ENCODE measurements at places on chromosomes 7 and 10.

DNA sequence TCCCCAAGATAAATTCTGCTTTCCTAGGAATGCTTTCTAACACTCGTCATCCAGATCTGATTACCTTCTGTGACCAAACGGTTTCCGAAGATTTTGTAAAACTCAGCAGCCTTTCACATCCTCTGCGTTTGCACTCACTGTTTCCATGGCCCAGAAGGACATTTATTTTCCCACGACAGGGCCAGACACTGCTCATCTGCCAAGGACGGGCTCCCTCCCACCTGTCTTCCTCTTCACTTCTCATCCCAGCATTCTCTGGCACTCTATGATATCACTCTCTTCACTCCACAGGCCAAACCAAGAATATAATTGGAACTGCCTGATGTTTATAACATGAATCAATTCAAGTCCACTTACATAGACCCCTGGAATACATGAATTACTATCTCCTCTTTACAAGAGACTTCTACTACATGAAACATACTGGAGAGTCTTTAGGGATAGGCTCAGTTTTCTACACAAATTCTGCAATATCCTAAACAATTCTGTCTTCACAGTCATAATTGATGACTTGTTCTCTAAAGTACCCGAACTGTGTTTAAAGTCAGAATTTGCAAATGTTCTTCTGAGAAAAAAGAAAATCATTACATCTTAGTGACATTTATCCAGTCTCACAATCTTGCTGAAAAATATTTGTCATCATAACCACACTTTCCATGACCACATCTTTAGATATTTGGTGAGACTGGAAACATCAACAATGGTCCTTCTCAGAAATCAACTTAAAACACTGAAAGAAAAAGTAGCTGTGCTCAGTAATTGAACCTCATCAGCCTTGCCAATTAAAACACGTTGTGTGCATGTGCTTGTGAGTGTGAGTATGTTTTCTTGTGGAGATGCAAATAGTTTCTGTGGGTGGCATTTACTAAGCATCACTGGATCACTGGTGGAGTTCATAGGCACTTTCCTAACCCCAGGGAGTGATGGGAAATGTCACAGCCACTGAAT is 79.5 kb upstream of the PRSS58 start:
- no peak for DNase-seq

DNA sequence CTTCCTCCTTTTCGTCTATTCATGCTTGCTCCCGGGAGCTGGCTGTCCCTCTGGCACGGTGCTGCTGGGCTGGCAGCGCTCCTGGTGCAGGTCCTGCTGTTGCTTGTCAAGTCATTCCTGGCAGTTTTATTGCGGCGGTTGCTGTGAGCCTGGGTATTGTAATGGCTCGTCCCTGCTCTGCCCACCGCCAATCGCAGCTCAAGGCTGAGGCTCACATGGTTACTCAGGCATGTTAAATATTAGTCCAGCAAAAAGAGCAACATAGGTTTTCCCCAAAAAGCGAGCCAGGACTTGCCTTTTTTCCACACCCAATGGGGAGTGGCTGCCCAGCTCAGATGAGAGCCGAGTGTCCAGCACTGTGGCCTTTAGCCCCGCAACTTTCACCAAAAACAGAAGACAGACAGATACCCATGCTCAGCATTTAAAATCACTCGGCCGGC is 492.9 kb upstream of the FOXK1 start:
- no peak for DNase-seq

DNA sequence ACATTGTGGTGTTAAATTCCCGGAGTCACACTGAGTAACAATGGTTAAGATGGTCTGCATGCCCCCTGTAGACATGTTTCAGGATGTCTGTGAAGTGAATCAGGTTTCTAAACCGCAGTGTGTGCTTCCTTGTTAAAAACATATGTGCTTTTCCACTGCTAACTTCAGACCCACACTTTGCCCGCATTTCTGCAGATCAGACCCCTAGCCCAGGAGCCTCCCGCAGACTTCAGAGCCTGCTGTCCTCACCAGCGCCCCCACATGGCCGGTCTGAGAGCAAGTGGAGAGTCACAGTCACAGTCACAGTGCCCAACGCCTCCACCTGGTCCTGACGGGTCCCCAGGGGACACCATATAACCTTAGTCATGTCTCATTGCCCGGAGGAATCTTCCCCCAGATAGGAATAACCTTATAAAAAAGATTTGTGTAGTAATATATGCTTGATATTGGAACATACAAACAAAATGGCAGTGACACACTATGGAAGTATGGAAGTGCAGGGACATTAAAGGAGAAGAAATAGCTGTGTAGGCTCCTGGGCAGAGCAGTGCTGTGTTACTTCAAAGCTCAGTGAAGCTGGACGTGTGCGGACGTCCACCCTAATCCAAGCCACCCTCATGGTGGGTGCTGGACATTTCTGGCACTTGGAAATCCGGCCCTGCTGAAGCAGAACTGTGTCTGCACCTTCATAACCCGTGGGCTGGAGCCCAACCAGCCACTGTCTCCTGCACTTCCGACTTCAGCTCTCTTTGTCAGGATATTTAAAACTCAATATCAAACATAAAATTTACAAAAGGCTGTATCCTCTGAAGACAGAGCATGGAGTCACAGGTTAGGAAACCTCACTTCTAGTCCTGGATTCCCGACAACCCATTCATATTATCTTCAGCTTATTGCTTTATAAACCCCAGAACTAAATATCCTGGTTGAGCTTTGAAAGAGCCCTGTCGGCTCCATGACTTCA is 29.0 kb downstream of the GSTO2 start:
- DNase-seq = no peak

DNA sequence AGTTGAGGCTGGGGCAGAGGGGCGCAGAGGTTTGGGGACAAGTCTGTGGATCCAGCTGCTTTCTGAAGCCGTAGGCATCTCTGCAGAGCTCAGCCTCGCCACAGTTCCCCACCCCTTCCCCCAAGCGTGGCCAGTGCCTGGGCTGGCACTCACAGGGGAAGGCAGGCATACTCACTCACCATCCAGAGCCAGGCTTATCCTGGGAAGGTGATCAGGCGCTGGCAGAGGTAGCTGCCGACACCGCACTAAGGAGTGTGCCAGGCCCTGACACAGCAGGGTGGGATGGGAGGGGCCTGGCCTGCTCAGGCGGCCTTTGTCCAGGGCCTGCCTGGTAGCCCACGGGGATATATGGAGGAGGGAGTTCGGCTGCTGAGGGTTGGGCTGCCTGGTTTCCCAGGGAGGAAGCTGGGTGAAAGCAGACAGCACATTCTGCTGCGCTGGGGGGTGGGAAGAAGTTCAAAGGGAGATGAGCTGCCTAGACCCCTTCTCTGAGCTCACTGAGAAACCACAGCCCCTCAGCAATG is 15.9 kb downstream of the VSIR start:
- no peak for DNase-seq

DNA sequence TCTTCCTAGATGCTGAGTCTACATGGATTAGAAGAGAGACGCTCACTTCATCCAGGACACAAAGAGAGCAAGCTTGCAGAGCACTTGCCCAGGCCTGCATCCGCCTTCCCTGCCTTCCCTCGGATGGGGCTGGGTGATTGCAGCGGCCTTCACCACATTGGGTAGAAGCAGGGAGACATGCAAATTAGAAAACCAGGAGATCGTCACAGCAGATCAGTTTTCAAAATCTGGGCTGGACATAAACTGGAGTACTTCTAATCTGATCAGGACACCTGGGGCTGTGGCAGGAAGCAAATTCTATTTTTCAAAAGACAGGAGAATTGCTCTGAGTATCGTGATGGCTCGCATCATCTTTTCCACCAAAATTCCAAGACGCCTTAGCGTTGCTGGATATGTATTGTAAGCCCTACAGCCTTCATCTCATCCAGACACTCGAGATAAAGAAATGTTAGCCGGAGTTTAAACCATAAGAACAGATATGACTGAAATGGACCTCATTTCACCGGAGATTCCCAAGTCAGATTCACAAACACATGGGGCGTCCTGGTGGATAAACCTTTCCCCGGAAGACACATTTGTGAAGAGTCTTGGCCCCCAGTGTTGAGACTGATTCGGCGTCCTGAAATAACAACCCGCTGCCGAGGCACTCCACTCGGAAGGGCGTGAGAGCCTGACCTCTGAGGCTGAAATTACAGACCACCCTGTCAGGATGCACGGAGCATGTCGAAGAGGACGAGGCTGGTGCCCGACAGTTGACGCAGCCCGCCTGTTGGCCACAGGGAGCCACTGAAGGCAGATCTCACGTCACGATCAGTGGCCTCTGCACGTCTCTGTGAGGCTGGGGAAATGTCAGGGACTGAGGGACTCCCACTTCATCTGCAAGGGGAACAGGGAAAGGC is 91.2 kb upstream of the PARD3 start:
- DNase-seq = no peak

DNA sequence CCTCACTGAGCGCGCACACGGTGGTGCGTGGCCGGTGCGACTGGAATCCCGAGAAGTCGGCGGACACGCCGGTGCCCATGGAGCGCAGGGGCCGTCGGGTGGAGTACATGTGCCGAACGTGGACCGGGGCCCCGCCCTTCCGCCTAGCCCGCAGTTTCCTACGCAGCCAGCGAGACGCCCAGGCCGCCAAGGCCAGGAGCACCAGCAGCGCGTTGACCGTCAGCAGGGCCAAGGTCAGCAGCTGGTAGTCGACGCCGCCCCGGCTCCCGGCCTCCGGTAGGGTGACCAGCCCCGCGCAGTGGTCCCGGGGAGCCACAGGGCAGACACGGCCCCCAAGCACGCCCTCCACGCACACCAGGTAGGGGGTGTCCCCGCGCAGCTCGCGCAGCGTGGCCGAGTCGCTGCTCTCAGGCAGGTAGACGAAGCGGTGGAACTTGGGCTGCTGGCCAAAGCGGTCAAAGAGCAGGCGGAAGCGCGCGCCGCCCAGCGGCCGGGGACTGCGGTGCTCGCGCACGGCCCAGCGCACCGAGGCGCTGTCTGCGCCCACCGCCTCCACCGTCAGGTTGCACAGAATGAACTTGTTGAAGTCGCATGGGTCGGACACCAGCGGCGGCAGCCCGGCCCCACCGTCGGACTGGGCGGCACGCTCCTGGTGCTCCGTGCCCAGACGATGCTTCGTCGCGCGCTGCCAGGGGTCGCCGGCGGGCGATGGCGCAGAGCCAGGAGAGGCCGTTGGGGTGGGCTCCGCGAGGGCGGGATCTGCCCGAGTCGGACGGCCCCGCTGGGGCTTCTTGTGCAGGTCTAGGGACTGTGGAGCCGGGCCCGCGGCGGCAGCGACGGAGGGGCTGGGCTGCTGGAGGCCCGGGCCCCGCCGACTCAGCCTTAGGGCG is 2.2 kb downstream of the TRIL start:
- peak; percentile 48 for DNase-seq

- DNase-seq = no peak
Measured at GRCh38 chr10:60974463-60975149, 30.6 kb upstream of the RHOBTB1 start.

DNA sequence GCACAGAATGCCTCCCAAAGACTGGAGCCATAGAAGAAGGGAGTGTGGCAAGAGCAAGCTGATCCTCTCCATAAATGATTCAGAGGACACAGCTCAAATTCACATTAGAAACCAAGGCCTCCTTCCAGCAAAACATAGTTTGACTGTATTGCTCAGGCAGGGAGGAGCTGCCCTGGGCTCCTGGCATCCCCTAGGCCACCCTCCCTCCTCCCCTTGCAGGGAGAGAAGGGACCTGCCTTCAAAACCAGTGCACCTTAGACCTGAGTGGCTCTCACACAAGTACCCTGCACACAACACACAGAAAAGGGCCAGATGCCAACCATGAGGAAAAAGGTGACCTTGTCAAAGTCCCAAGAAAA is 64.7 kb downstream of the CREB3L2 start:
- no peak for DNase-seq
